ENCODE measurements at places on chromosomes 4 and X. TPM values are rescaled to one million over a fixed set of nuclear protein-coding genes. Genes with fewer than 3 reads are reported as not detected.

The UGT2A2 gene
- not detected for total RNA-seq

The EPHA5 gene
- total RNA-seq, result 1.2 TPM

DNA sequence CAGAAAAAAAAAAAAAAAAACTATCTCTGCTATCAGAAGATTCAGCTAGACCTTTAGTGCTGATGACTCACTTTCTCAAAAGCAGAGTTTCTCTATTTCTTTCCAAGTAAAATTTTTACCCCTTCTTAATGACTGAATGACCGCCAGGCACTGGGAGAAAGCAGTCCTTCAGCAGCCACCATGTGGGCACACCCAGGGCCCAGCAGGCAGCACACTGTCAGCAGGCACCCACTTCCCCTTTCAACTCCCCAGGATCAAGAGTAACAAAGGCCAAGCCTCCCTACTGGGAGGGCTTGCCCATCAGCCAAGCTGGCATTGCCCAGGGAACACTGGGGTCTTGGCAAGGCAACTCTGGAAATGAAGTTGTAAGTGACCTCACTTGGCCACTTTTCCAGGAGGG is 201.9 kb upstream of the MAMLD1 start:
- no peaks in the 10 kb centered on the region for H3K4me1 ChIP-seq
- no peak overlapping the region for H3K27ac ChIP-seq
- H3K4me3 ChIP-seq, result no peak overlapping the region
- DNase-seq, result peak; percentile 71

GRCh38 chrX:118373538-118373937 is 27.6 kb downstream of the WDR44 start:
- no peaks in the 10 kb centered on the region for H3K27me3 ChIP-seq
- no peaks in the 10 kb centered on the region for H3K36me3 ChIP-seq
- DNase-seq, result no peak
- H3K4me1 ChIP-seq, result no peaks in the 10 kb centered on the region
- no peak overlapping the region for H3K27ac ChIP-seq

GRCh38 chr4:86593688-86594558 is at the start of gene PTPN13:
TSS of gene PTPN13 (plus strand) at chr4:86594315. CDS start at chr4:86635257, 40,942 bp downstream.
- no peaks in the 10 kb centered on the region for H3K36me3 ChIP-seq
- H3K27me3 ChIP-seq, result no peaks in the 10 kb centered on the region
- peak; percentile 98 for DNase-seq

GRCh38 chrX:123779908-123780396 is 47.1 kb upstream of the THOC2 start:
- H3K27me3 ChIP-seq, result no peaks in the 10 kb centered on the region
- no peak overlapping the region for H3K27ac ChIP-seq
- no peak overlapping the region for H3K4me3 ChIP-seq
- H3K36me3 ChIP-seq, result no peaks in the 10 kb centered on the region
- DNase-seq, result no peak
- no peaks in the 10 kb centered on the region for H3K4me1 ChIP-seq

DNA sequence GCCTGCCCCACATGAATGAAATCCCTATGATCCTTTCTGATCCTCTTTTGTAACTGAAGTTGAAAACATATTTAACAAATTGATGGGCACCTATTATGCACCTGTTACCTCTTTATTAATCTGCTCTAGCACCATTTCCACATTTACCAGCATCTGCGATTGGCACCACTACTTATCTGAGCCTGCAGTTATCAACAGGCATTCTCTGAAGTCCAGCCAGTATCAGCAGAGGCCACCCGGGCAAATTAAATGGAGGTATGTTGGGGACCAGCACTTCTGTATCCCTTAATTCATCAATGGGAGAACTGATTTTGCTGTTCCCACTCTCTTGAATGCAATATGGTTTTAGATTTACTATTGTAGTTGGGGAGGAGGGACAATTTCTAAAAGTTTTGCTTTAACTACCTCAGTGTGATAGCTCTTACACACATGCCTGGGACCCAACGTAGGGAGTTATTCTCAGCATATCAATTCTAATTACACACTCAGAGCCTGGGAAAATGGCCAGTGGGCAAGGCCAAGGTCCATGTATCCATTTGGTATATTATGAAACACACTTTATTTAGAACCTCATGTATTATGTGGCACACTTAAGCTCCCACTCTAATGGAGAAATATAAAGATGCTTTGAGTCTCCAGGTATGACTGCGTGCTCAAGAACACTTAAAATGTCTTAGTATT is 1927.1 kb upstream of the PCDH7 start:
- H3K36me3 ChIP-seq, result no peaks in the 10 kb centered on the region
- no peak overlapping the region for H3K27ac ChIP-seq
- DNase-seq, result no peak
- H3K27me3 ChIP-seq, result no peaks in the 10 kb centered on the region
- H3K4me1 ChIP-seq, result no peaks in the 10 kb centered on the region

The YY2 gene
- total RNA-seq, result 0.98 TPM

The NDNF gene
- 4.9 TPM for total RNA-seq

GRCh38 chr4:71559957-71560571 is 221.2 kb downstream of the SLC4A4 start:
- H3K4me3 ChIP-seq, result no peak overlapping the region
- no peak for DNase-seq
- H3K27ac ChIP-seq, result no peak overlapping the region
- no peaks in the 10 kb centered on the region for H3K36me3 ChIP-seq
- no peaks in the 10 kb centered on the region for H3K27me3 ChIP-seq
- no peaks in the 10 kb centered on the region for H3K4me1 ChIP-seq

- peak overlapping the region; percentile 92 for H3K4me3 ChIP-seq
- H3K4me1 ChIP-seq, result peaks cover 26% of the 10 kb centered on the region
- peak overlapping the region; percentile 94 for H3K27ac ChIP-seq
- peaks cover 12% of the 10 kb centered on the region for H3K36me3 ChIP-seq
- H3K27me3 ChIP-seq, result no peaks in the 10 kb centered on the region
- no peak for DNase-seq
These were observed 638 bp downstream of the BLTP1 start for GRCh38 chr4:122152711-122153226.

DNA sequence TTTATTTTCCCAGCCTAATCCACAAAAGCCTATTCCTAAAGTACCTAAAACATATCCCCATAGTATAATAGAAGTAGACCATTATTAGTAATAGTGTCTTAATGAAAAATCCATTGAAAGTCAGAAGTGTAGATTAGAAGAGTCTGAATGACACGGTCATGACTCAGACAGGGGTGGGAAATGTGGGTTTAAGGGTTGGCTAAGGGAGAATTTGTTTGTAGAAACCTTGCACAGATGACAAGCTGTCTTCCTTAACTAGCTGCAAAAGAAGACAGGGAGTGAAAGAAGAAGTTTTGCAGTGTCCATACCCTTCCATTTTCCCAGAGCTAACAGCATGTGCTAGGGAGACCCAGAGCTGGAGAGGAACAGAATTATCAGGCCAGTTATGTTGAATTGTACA is 242.7 kb upstream of the ETNPPL start:
- no peaks in the 10 kb centered on the region for H3K27me3 ChIP-seq
- no peak for DNase-seq
- H3K36me3 ChIP-seq, result no peaks in the 10 kb centered on the region
- H3K27ac ChIP-seq, result no peak overlapping the region
- no peaks in the 10 kb centered on the region for H3K4me1 ChIP-seq
- H3K4me3 ChIP-seq, result no peak overlapping the region

The MTTP gene
- total RNA-seq, result not detected

The TMEM31 gene
- not detected for total RNA-seq

The GPR34 gene
- total RNA-seq, result 3.2 TPM

GRCh38 chr4:173538148-173538908 is 8.3 kb upstream of the HAND2 start:
- no peaks in the 10 kb centered on the region for H3K27me3 ChIP-seq
- H3K27ac ChIP-seq, result peak overlapping the region; percentile 65
- no peak for DNase-seq
- no peaks in the 10 kb centered on the region for H3K36me3 ChIP-seq
- peaks cover 9% of the 10 kb centered on the region for H3K4me1 ChIP-seq

- H3K27ac ChIP-seq, result no peak overlapping the region
- no peak overlapping the region for H3K4me3 ChIP-seq
- H3K4me1 ChIP-seq, result peaks cover 9% of the 10 kb centered on the region
- H3K36me3 ChIP-seq, result no peaks in the 10 kb centered on the region
- no peaks in the 10 kb centered on the region for H3K27me3 ChIP-seq
- DNase-seq, result no peak
These were observed 106.2 kb downstream of the FNIP2 start for GRCh38 chr4:158875026-158875425.

The MAMLD1 gene
- 3.2 TPM for total RNA-seq

The FABP2 gene
- total RNA-seq, result not detected

- H3K4me3 ChIP-seq, result no peak overlapping the region
- no peaks in the 10 kb centered on the region for H3K4me1 ChIP-seq
- DNase-seq, result no peak
- no peaks in the 10 kb centered on the region for H3K36me3 ChIP-seq
- H3K27ac ChIP-seq, result no peak overlapping the region
- H3K27me3 ChIP-seq, result no peaks in the 10 kb centered on the region
These were observed 82.8 kb downstream of the PHOX2B start for GRCh38 chr4:41665636-41666207.

All from vagina (tissue), 2 donors.